ENCODE measurements at places on chromosomes 4 and X. TPM values are rescaled to one million over a fixed set of nuclear protein-coding genes. Genes with fewer than 3 reads are reported as not detected.
A peak's percentile ranks its signal among the peaks of the same experiment; 100 is the strongest.

- DNase-seq = no peak
Measured at GRCh38 chr4:3293401-3294391, 875 bp downstream of the RGS12 start.

- no peak for DNase-seq
Measured at GRCh38 chr4:125140966-125141495, 173.7 kb upstream of the FAT4 start.

- DNase-seq = no peak
Measured at GRCh38 chrX:133878710-133879109, 106.7 kb downstream of the GPC3 start.

Gene BEX4
- total RNA-seq = 125 TPM

DNA sequence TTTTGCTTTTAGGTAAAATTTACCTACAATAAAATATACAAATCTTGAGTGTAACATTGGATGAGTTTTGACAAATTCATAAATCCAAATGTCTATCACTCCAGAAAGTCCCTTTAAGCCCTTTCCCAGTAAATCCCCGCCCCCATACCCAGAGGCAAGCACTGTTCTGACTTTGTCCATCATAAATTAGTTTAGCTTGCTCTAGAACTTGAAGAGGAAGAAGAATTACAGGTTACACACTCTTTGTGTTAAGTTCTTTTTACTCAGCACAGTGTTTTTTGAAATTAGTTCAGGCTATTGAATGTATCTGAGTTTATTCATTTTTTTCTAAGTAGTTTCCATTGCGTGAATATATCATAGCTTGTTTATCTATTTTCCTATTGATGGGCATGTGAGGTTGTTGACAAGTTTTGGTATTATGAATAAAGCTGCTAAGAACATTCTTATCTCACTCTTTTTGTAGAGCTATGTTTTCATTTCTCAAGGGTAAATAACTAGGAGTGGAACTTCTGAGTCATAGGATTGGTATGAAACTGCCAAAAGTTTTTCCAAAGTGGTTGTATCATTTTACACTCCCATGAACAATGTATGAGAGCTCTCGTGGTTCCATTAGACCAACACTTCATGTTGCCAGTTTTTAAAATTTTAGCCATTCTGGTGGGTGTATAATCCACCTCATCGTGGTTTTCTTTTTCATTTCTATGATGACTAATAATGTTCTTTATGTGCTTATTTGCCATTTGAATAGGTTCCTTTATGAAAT is 22.4 kb upstream of the HPSE start:
- no peak for DNase-seq

GRCh38 chrX:71178908-71179307 is 34.3 kb downstream of the NLGN3 start:
- DNase-seq = peak; percentile 73

DNA sequence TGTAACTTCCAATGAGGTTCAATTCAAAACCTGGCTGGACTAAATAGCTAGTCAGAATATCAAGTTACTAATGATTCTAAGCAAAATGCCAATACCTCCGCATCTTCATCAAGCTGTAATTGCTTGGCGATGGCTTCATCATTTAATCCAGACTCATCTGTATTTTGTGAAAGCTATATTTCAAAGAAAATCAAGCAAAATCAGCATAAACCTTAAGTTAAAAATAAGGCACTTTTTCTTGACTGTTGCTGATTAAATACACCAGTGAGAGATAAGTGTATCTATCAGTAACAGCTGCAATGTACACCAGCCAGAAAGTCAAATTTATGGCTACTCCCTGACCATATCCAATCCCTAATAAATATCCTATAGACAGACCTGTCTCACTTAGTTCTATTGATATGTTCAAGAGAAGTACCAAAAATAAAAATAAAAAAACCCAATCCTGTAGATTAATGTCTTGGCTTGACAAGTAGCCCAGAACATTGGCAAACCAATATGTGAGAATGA is 39.6 kb downstream of the RFC1 start:
- DNase-seq = no peak

DNA sequence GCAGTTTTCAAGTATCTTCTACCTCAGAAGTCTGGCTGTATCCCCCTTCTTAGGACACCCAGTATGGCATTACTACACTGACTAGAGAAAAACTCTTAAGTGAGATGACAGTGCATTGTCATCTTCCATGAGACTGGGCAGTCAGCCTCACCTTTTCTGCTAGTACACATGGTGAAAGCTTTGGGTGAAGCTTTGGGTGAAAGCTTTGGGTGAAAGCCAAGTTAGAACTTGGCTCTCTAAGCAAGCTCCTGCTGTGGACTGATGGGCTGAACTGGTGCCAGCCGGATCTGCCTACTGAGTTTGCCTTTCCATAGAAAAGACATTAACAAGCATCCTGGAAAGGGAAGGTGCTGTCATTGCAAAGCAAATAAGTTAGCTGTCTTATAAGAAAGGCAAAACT is 8.8 kb downstream of the EPHA5 start:
- DNase-seq = no peak

GRCh38 chr4:29551821-29552220 is 1168.3 kb upstream of the PCDH7 start:
- DNase-seq = no peak

- DNase-seq = no peak
Measured at GRCh38 chr4:185794637-185795036, 17.4 kb downstream of the SORBS2 start.

DNA sequence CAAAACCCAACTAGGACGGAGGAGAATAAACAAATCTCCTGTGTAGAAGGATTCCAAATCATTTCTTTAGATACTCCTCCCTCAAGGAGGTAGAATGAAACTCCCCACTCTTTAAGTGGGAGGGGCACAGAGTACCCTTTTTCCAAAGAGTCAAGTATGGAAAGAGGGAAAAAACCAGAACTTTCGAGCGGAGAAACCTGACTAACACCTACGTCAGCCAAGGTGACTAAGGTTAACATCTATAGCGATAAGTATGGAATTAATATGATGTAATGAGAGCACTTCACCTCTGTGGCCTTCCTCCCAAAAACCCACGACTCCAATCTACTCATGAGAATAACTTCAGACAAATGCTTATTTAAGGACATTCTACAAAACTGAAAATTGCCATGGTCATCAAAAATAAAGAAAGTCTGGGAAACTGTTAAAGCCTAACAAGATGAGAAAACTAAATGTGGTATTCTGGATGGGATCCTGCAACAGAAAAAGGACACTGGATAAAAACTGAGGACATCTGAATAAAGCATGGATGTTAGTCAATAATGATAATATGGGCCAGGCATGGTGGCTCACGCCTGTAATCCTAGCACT is 157.0 kb upstream of the MAP3K15 start:
- DNase-seq = no peak

DNA sequence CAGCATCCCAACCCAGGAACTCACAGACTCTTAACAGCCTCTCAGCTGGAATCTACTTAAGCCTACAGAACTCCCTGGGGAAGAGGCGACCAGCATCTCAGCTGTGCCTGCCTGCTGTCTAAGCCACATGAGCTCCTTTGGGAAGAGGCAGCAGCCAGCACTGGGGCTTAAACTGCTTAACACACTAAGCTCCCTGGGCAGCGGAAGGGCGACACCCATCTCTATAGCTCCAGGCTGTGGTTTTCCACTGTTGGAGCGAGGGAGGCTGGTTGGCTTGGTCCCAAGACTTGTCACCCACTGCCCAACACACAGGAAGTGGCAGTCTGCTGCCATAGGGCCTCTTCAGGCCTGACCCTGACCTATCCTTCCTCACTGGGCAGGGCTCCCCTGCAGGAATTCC is 1544.1 kb upstream of the ADGRL3 start:
- DNase-seq = no peak

Gene RBMXL3
- total RNA-seq = 4.6 TPM

All from testis (tissue), 5 donors.